ENCODE measurements at places on chromosomes 5 and 9.
A peak's percentile ranks its signal among the peaks of the same experiment; 100 is the strongest.

GRCh38 chr5:132254321-132254977 is 3.0 kb upstream of the PDLIM4 start:
- DNase-seq, result no peak

- no peak for DNase-seq
Measured at GRCh38 chr5:156237361-156237760, 89.6 kb upstream of the SGCD start.

DNA sequence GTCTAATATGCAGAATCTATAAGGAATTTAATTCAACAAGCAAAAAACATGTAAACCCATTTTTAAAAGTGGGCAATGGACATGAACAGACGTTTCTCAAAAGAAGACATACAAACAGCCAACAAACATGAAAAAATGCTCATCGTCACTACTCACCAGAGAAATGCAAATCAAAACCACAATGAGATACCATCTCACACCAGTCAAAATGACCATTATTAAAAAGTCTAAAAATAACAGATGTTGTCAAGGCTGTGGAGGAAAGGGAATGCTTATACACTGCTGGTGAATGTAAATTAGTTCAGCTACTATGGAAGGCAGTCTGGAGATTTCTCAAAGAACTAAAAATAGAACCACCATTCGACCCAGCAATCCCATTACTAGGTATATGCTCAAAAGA is 3.1 kb upstream of the KLHL3 start:
- DNase-seq, result no peak

GRCh38 chr9:129580211-129580915 is 40.5 kb downstream of the C9orf50 start:
- DNase-seq, result no peak

- DNase-seq, result peak; percentile 53
Measured at GRCh38 chr9:76576344-76576743, 117.4 kb downstream of the GCNT1 start.

GRCh38 chr5:24693609-24694008 is 48.8 kb upstream of the CDH10 start:
- DNase-seq, result no peak

GRCh38 chr5:172723508-172723907 is 47.5 kb downstream of the DUSP1 start:
- peak; percentile 68 for DNase-seq

- DNase-seq, result no peak
Measured at GRCh38 chr9:18317896-18318295, 156.1 kb upstream of the ADAMTSL1 start.

DNA sequence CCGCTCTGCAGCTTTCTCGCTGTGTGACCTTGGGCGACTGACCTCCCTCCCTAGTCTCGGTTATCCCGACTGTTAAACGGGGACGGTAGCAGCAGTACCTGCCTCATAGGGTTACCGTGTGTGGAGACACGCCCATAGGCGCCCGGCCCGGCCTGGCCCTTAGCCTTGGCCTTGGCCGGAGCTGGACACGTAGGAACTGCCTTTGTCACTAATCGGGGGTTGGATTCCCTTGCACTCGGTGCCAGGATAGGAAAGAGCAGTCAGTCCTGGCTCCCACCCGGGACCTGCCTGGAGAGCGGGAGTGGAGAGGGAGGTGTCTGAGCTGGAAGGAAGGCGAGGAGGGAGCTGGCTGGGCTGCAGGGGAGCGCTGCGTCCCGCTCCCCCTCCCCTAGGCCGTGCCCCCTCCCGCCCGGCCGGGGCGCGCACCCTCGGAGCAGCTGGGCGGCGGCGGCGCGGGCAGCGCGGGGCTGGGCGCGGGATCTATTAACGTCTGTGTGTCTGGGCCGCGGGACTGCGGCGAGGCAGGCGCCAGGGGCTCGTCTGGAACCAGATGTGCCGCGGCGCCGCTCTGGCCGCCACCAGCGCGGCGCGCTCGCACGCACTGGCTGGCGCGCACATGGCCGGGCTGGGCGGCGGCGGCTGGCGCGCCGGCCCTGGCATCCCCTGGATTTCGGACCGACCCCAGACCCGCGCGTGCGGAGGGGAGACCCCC is 31.7 kb downstream of the PRRX2 start:
- no peak for DNase-seq

GRCh38 chr5:95670568-95670967 is 12.2 kb downstream of the SPATA9 start:
- no peak for DNase-seq

DNA sequence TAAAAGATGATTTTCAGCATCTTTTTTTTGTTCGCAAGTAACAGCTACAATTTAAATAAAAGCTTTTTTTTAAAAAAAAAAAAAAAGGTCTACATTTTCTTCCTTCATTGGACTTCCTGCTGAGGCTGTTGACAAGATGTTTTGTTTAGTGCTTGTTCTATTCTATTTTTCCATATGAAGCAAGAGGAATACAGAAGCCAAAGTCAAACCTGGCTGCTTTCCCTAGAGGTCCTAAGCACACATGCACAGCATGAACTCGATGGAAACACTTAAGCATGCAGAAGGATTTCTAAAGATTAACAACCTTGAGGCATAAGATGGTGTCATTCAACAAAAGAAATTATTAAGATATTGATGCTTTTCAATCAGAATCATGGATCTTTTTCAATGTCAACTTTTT is 105.1 kb downstream of the ADCY2 start:
- no peak for DNase-seq

- no peak for DNase-seq
Measured at GRCh38 chr5:185095-186070, 5.9 kb upstream of the LRRC14B start.

DNA sequence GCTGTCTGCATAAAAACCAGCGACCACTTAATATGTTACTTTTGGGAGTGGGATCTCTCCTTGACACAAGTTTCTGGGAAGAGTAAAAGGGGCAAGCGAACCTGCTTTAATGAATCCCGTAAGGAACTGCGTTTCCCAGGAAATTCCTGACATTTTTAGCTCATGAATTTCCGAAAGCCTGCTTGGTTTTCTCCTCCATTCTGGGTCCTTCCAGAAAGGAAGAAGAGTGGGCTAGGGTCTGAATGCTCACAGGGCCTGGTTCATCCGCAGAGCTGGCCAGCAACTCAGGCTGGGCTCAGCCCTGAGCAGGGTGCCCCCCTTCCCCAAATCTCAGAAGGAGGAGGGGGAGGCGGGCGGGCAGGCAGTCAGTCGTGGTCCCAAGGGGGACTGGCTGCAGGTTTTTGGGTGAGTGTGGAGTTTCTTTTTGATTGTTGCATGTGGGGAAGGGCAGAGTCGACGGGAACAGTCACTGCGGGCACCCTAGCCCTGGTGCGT is 1.2 kb upstream of the PURA start:
- no peak for DNase-seq

DNA sequence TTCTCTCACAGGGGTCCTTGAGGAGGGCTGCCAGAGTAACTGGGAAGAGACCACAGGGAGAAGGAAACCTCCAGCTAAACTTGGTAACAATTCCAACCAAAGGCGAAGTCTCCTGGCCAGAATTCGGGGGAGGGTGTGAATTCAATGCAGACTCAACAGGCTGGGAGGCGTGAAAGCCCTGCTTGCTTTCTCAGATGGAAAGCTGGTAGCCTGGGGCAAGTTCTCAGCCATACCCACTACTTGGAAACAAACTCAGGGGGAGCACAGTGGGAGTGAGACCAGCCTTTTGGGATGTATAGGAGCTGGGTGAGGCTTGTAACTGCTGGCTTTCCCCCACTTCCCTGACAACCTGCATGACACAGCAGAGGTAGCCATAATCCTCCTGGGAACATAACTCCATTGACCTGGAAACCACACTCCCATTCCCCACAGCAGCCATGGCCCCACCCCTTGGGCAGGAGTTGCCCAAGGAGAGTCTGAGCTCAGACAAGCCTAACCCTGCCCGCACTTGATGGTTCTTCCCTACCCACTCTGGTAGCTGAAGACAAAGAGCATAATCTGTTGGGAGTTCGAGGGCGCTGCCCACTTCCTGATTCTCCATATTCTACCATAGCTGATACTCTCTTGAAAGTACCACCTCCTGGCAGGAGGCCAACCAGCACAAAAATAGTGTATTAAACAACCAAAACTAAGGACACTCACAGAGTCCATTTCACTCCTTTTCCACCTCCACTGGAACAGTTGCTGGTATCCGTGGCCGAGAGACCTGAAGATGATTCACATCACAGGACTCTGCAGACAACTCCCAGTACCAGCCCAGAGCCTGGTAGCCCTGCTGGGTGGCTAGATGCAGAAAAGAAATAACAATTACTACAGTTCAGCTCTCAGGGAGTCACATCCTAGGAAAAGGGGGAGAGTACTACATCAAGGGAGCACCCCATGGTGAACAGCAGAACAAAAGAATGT is 123.8 kb downstream of the FAM170A start:
- DNase-seq, result no peak

- no peak for DNase-seq
Measured at GRCh38 chr5:134189031-134189430, 12.3 kb upstream of the SKP1 start.

DNA sequence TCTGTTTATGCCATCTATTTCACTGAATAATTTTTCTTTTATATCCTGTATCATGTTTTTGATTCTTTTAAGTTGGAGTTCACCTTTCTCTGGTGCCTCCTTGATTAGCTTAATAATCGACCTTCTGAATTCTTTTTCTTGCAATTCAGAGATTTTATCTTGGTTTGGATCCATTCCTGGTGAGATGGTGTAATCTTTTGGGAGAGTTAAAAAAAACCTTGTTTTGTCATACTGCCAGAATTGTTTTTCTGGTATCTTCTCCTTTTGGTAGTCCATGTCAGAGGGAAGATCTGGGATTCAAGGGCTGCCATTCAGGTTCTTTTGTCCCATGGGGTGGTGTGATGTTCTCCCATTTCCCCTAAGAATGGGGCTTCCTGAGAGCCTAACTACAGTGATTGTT is 800.8 kb upstream of the TYRP1 start:
- DNase-seq, result no peak

DNA sequence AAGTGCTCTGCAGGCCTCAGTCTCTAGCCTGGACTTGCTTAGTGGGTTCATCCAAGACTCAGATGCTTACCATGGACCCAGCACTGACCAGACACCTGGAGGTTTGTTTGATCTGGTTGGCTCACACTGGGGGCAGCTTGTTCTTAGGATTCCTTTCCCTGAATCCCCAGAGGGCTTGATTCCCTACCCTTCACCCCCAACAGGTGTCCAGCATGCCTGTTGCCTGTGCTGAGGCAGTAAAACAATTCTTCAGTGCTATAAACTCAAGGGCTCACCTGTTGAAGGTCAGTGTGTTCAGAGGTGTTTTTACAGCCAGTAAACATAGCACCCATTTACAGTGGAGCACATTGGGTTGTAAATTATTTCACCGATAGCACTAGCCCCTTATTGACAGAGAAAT is 123.8 kb upstream of the KLF4 start:
- no peak for DNase-seq

GRCh38 chr5:99285606-99286005 is 356.8 kb upstream of the CHD1 start:
- no peak for DNase-seq

DNA sequence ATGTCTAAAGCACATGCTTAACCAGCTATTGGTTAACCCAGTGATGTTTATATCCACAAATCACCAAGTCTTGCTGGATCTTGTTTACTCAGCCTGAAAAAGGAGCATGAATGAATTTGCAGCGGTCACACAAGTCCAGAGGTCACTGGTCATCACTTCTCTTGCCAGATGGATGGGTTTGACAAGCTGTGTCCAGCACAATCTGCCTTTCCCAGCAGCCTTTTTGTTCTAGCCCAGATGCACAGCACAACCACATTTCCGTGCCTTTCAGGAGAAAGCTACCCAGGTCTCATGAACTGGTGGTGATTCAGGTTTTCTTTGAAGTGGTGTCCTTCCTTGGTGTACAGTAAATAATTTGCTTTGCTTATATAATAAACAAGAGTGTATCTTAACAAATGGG is 32.1 kb downstream of the TMEM252 start:
- no peak for DNase-seq

DNA sequence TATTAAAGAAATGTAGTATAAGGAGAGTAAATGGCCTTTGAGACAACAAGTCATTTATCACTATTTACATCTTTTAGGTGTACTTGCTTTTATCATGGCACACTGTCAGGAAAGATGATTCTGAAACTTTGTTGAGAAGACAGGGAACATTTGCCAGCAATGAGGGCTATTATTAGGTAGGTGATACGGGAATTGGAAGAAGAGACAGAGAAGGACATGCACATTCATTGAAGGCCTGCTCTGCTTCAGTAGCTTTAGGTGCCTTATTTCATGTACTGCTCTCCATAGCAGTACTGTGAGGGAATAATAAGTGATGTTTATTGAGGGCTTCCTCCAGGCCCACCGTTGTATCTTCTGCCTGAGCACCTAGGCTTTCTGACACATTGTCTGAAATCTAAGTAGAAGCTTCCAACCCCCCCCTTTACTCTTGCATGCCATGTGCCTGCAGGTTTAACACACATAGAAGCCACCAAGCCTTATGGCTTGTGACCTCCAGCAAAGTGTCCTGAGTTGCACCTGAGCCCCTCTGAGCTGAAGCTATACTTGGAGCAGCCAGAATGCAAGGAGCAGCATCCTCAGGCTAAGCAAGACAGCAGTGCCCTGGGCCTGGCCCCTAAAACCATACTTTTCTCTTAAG is 275.2 kb upstream of the VLDLR start:
- no peak for DNase-seq

- no peak for DNase-seq
Measured at GRCh38 chr9:124000161-124000783, 11.3 kb upstream of the LHX2 start.

DNA sequence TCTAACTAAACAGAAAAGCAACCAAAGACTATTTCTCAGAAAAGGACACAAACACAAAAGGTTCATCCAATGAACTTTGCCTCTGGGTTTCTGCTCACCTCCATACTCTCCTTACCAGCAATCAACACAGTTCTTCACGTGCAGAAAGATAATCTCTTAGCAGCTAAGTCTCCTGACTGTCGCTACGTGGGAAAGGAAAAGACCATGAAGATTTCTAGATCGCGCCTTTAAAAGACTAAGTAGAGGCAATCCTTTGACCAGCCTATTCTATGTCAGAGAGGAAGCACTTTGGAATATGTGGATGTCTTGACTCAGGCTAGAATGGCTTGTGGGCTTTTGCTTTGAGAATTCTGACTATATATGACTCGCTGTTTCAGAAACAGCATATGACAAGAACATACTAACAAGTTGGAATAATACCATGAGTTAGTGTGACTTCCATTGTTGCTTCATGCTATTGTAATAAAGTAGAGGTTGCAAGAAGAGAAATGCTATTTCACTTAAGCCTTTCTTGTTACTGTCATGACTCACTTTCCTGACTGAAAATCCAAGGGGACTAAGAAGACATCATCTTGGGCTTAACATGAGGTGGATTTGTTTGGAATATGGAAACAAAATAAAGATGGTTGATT is 339.5 kb upstream of the RFX3 start:
- no peak for DNase-seq

- no peak for DNase-seq
Measured at GRCh38 chr5:142670804-142671203, 15.1 kb downstream of the FGF1 start.

GRCh38 chr9:97237311-97237786 is 70.1 kb upstream of the CCDC180 start:
- peak; percentile 15 for DNase-seq

GRCh38 chr5:108124596-108124995 is 257.3 kb downstream of the FBXL17 start:
- DNase-seq, result no peak
